ENCODE measurements at places on chromosomes 3 and 15.

- DNase-seq, result no peak
These were observed 32.5 kb downstream of the ARHGEF3 start for GRCh38 chr3:56769116-56769707.

GRCh38 chr3:101709126-101709525 lies 15.3 kb upstream of the CEP97 start:
- no peak for DNase-seq

DNA sequence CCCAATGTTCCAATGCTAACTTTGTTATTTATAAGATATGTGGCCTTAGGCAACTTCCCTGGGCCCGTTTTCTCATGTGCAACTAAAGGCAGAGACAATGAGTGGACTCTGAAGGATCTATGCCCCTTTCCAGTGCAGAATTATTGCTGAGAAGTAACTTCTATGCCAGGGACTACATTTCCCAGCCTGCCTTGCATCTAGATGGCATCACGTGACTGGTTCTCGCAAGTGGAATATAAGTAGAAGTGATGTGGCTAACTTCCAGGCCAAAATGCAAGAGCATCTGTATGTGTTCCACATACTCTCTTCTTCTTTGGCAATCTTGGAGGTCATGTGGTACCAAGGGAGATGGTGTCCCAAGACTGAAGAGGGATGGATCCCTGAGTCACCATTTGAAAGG lies 674.4 kb downstream of the NTRK3 start:
- no peak for DNase-seq

DNA sequence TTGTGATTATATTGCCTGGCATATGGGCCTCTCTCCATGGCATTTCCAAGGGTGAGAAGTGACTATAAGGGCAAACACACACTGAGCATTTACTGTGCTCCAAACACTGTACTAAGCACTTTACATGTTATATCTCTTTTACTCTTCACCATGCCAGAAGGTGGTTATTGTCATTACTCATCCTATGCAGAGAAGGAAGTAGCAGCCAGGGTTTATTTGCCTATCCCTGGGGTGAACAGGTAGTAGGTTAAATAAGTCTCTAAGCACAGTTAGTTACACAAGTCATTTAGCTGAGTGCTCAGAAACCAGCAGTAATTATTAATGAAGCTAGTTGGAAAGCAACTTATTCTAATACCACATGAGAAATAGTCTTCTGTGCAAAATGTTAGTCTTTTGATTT lies 109.9 kb upstream of the SYNPR start:
- no peak for DNase-seq

DNA sequence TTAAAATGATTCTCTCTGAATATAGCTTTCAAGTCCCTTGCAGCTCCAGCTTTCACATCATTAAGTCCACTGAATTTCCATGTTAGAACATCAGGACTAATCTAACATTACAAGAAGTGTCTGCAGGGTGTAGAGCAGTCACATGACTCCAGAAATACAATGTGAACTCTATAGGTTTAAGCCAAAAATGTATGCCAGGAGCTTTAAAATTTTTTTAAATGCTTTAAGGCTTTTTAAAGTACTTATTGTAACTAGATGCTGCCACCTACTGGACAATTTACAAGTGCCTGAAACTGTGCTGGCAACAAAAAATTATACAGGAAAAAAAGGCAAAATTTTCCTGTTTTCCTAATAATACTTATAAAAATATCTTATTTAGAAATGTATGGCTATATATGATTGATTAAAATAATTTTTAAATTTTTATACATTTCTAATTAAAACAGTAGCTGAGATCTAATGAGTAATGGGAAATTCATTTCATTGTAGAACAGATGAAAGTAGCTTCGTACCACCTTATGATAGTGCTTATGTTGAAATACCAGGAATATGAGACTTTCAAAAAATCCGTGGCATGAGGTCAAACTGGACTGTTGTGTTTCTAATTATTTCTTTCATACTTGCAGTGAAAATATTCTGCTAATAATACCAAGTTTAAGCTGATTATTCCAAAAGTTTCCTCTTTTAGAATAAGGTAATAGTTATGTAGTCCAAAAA lies 25.7 kb downstream of the FSIP1 start:
- DNase-seq, result no peak

- no peak for DNase-seq
These were observed 62.2 kb downstream of the UACA start for GRCh38 chr15:70701171-70701570.

DNA sequence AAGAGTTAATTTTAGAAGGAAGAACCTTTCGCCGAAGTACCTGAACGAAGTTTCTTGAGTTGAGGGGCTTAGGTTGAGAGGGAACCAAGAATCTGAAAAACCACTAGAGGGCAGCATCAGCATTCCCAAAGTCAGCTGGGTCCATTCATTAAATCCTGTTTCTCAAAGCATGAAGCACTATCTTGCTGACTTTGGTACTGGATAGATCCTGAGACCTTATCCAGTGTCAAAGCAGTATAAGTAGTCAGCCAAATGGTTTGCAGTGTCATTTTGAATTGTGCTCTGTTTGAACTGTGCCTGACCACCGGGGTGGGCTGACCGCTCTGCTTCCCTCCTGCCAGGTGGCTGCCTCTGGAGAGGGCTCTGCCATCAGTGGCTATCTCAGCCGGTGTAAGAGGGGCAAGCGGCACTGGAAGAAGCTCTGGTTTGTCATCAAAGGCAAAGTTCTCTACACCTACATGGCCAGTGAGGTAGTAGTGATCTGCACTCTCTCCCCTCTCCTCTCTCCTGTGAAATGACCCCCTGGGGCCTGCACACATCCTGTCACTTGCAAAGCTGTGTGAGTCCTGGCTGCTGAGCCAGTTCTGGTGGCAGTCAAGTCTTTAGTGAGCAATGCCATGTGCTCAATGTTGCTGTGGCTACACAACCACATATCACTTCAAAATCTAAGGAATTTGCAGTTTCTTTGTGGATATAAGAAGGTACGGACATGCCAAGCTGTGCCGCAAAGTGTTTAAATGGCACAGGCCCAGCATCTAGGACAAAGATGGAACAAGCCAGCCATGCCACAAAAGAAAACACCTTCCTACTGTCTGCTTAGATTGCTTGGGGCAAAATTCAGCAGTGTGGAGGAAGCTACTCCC lies 21.4 kb upstream of the NR2C2 start:
- no peak for DNase-seq

GRCh38 chr3:65251375-65251774 lies 563.6 kb upstream of the ADAMTS9 start:
- no peak for DNase-seq

GRCh38 chr3:147372525-147373027 lies 33.8 kb downstream of the ZIC4 start:
- no peak for DNase-seq

DNA sequence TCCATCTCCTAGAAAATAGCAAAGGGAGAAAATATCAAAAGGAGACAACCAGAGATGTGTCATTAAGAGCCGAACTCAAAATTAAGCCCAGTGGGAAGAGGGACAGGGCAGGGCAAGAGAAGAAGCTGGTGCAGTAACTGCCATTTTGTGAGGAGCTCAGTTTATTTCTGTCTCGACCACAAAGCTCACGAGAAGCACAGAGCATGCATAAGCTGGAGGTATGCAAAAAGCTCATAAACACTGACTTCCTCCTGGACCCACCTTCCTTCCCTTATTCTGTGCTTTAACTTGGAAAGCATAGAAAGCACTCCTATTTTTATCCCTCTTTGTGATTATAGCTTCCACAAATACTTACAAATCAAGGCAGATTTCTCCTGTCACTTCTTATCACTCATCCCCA lies 81.3 kb downstream of the DGKG start:
- no peak for DNase-seq

- no peak for DNase-seq
These were observed 14.0 kb upstream of the DYNC1LI1 start for GRCh38 chr3:32584660-32585059.

GRCh38 chr15:58438956-58439355 lies 7.2 kb downstream of the LIPC start:
- DNase-seq, result no peak

DNA sequence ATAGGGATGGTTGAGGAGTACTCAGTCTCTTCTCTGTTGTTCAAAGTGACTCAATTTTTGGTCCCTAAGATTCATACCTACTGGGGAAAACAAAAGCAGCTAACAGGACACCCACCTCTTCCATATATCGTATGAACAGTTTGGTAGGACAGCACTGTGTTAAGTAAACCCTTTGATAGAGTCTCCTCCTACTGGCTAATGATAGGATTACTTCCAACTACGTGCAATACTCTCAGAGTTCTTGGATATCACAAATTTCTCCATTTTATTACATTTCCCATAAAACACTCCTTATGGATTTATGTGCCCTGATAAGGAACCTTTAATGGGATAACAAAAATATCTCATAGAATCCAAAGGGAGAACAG lies 200.2 kb upstream of the GOLGA6L4 start:
- DNase-seq, result no peak

DNA sequence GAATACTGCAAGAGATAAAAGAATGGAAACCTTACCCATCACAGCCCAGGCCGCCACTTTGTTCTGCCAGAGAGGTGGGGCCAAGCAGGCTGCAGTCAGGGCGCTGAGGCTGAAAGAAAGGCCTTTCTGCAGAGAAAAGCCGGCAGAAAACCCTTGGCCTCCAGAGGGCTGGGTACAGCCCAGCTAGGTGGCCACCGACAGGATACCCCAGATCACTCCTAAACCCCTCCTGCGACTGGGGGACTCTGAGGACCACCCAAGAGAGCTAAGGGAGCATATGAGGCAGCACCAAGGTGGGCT lies 69.3 kb downstream of the SMAD6 start:
- no peak for DNase-seq

DNA sequence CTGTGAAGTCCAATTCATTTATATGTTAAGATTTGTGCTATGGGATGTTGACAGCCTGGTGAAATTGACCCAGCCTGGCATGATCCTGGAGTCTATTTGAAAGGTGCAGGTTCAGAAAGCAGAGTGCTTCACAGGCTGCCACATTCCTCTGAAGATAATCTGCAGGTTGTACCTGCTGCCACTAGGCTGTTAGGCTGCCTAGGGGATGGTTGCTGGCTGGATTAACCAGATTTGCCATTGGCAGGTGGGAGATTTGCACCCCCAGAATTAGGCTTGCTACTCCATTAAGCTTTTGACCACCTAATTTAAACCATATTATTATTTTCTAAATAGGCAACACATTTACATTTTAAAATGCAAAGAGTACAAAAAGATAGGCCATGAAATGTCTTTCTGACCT lies 85.8 kb upstream of the RASGRP1 start:
- no peak for DNase-seq

DNA sequence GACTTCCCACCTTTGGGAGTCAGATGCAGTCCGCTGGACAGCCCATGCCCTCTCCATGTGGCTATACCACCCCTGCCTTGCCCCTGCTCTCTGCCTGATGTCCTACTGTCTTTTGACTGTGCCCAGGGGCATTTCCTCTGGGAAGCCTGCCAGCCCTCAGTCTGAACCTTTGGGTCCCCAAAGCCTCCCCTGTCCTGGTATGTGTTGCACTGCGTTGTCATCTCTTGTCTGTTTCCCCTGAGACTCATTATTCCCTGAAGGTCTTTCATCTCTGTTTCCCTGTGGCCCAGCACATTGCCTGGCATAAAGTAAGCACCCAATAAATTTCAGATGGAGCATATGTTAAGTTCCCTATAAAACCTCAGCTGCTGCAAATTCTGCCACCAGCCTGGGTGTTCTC lies 236.6 kb upstream of the CTDSPL start:
- DNase-seq, result no peak

DNA sequence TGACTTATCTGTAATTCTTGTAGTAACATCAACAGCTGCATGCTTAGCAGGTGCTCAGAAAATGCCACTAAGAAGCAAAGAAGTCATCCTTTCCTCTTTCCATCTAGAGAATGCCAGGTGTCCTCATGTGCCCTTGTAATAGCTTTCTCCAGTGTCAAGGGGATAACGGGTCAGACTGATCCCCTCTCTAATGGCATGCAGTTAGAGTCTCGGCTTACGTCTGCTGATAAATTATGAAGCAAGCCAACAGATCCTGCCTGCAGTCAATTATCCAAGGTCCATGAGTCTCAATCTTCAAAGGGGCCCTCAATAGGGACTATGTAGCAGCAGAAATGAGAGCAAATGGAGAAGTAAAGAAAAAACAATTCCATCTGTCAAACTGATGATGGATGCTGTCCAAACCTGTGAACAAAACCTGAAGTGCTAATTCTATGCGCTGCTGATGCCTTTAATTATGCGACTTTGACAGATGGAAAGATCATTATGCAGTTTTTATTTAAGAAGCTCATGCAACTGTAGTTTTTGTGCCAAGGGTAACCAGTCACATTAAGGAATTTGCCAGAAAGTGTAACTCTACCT lies 162.8 kb upstream of the PEX5L start:
- DNase-seq, result no peak

DNA sequence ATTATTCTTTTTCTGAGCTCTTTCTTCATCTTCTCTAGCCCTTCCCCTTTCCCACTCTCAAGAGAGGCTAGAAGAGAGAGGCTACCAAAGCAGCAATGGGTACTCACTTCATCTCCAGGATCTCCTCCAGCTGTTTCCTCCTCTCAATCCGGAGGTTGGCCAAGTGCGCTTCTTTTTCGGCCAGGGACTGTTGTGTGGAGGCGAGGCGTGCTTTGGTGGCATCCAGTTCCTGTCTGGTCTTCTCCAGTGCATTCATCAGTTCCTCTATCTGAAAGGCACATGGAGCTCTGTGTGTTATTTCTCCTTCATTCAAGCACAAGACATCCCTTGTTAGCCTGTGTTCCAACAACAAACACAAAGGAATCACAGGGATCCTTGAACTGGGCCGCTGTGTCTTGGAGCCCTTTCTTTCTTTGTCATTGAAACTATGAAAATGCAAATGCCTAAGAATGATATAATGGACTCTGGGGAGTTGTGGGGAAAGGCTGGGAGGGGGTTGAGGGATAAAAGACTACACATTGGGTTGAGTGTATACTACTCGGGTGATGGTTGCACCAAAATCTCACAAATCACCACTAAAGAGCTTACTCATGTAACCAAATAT lies 401.3 kb upstream of the WNT5A start:
- no peak for DNase-seq

GRCh38 chr3:27319847-27320526 lies 49.2 kb downstream of the NEK10 start:
- DNase-seq, result no peak

GRCh38 chr15:79311901-79312553 lies 1.1 kb downstream of the TMED3 start:
- no peak for DNase-seq

GRCh38 chr3:163809540-163809993 lies 1268.7 kb downstream of the SI start:
- no peak for DNase-seq

DNA sequence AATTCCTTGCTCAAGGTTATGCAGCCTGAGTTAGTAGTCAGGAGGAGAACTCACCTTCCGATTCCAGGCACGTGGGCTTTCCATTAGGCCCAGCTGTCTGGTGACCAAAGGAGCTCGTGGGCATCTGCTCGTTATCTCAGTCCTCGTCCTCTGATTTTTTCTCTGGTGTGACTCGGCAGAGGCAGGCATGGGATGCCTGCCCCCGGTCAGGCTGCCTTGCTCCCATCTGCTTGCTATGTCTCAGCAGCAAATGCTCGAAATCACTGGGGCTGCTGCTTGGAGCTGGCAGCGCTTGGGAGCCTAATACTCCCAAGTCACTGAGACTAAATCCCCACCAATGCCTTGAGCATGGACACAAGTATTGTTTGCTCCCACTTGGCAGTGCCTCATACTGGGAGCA lies 84.5 kb upstream of the NMNAT3 start:
- DNase-seq, result no peak

- no peak for DNase-seq
These were observed 157.4 kb upstream of the GMNC start for GRCh38 chr3:191019855-191020254.

- DNase-seq, result no peak
These were observed 242.1 kb upstream of the TLE3 start for GRCh38 chr15:70339571-70340493.

GRCh38 chr3:16395212-16395611 lies 118.3 kb downstream of the RFTN1 start:
- no peak for DNase-seq

Data from stimulated activated CD8-positive, alpha-beta memory T cell treated with anti-CD3 and anti-CD28 coated beads, Interleukin-7, amount 100 ng/mL, for 1 hour (primary cell).